NCI-H1417 treated with DMSO at 0.1 percent for 48 hours (cell line): ENCODE measurements at places on chromosomes 5 and 9.

DNA sequence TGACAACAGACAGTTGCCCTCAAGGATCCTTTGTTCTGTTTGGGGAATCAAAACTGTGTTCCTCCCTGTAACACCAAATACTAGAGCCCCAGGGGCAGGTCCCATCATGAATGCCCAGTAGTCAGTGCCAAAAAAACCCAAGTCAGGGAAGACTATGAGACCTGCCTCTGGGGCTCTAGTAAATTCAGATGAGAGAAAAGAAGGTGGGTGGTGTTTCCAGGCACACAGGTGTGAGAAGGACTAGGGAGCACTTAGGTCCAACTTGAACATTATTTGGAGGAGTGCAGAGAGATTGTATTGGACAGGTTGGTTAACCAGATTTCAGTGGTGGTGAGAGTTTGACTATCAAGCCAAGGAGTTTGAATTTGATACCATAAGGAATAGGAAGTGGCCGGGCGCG, 52.0 kb downstream of the SLC22A5 start:
- no peak for DNase-seq

DNA sequence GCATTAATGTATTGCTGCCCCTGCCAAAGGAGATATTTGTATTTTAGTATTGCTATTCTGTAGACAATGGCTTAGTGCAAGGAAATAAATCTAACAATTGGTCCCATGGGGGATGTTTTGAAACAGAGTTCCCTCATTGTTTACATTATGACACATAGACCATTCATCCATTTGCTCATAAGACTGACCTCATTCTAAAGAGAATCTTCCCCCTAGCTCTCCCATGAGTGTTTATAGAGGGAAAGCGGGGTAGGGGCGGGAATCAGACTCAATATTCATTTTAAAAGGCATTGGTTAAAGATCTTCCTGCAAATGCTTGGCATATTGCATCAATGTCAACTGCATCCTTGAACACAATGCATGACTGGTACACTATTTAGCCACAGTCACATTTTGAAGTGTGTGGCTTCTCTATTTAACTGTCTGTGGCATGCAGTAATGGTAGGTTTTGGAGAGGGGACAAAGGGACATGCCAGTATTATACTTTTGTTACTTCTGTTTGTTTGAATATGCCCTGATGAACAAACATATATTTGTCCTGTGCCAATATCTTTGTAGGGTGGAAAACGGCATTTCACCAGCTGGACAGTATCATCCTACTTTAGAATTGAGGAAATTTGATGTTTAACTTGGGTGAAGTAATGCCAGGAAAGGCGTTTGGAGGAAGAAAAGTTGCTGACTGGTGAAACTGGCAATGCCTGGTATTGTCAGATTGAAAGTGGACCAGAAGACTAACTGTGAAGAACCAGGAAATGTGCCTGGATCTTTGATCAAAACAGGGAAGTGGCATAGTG, 84.1 kb upstream of the MEGF10 start:
- no peak for DNase-seq

- no peak for DNase-seq
Observed at GRCh38 chr5:139492700-139493192, 10.2 kb upstream of the STING1 start.

DNA sequence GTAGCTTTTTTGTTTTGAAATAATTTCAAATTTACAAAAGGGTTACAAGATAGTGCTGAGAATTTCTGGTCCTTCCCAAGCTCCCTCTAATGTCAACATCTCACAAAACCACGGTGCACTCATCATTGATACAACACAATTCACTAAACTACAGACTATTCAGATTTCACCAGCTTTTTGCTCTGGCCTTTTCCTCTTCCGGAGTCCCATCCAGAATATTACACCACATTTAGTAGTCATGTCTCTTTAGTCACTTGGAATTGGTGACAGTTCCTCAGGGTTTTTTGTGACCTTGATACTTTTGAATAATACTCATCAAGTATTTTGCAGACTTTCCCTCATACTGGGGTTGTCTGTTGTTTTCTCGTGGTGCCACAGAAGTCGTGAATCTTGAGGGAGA, 484.0 kb downstream of the GADD45G start:
- DNase-seq = no peak

DNA sequence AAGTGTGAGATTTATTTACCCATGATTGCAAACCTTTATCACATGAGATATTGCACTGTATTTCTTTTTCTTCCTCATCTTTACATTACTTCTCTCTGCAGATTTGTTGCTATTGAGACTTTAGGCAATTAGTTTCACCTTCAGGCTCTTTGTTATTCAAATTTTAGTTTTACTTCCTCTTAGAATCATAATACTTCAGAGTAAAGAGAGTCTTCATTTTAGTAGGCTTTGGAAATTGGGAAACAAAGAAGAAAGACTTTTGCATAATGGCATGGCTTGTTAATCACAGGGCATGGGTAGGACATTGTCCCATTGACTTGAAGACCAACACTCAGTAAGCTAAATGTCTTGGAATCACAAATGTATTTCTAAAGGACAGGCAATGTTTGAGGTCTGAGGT, 1.2 kb upstream of the PCDHGA5 start:
- no peak for DNase-seq

GRCh38 chr9:78567693-78568092, 270.8 kb downstream of the PSAT1 start:
- DNase-seq = no peak

GRCh38 chr5:55071413-55071812, 31.0 kb upstream of the GZMA start:
- DNase-seq = no peak

GRCh38 chr9:13386935-13387733, 107.6 kb upstream of the MPDZ start:
- no peak for DNase-seq

- DNase-seq = no peak
Observed at GRCh38 chr5:5275211-5275610, 135.1 kb downstream of the ADAMTS16 start.

DNA sequence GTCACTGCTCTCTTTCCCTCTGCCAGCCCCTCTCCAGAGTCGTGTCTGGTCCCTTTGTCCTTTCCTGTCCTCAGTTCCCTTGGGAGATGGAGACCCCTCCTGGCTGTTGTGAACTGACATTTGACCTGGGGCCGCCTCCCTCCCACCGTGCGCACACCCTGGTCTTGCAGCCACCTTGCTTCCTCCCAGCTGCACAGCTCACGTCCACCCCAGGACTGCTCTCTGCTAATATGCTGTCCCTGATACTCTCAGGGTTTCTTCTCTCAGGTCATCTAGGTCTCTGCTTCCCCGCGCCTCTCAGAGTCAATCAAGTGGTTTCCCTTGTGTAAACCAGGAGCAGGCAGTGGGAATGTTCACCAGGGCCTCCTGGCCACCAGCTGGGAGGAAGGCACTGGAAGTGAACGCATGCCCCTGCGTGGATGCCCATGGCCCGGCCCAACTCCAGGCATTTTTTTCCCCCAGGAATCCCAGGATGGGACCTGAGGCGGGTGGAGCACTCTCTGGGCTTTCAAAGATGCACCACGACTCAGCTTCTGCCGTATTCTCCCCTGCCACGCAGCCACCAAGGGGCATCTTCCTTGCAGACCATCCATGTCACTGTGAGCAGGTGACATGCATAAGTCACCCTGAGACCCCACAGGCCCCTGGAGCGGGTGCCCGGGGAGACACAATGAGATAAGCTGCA, 142.4 kb downstream of the OLFM1 start:
- no peak for DNase-seq

GRCh38 chr9:26527931-26528330, 364.7 kb downstream of the CAAP1 start:
- DNase-seq = no peak

GRCh38 chr5:105849701-105850100, 1821.0 kb downstream of the EFNA5 start:
- no peak for DNase-seq

DNA sequence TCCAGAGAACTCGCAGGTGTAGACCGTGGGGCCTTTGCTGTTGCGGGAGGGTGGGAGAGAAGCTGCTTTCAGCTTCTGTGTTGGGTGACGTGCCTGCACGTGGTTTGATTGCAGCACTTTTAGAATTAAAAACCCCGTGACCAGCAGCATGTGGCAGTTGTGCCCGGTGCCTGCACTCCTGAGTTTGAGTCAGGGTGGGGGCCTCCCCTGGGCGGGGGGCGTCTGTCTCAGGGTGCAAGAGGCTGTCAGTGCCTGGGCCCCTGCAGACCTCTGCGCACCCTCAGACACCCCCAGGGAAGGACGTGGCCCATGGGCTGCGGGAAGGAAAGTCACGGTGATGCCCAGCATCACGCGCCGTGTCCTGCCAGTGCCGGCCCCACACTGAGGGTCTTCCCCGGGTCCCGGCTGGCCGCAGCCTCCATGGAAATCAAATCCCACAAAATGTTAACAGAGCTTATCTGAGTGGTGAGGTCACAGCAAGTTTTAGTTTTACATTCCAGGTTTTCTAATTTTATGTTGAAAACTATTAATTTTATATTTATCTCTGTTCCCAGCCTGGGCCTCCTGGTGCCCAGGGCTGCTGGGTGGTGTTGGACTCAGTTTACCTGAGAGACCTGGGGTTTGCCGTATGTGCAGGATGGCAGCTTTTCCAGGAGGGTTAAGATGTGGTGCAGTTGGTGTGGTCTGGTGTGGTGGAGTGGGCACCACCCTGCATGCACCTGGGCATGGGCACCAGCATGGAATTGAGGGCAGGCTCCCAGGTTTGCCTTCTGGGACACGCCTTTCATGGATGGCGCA, 33.3 kb downstream of the AHRR start:
- DNase-seq = no peak

GRCh38 chr5:119336845-119337580, 18.8 kb upstream of the TNFAIP8 start:
- DNase-seq = no peak

DNA sequence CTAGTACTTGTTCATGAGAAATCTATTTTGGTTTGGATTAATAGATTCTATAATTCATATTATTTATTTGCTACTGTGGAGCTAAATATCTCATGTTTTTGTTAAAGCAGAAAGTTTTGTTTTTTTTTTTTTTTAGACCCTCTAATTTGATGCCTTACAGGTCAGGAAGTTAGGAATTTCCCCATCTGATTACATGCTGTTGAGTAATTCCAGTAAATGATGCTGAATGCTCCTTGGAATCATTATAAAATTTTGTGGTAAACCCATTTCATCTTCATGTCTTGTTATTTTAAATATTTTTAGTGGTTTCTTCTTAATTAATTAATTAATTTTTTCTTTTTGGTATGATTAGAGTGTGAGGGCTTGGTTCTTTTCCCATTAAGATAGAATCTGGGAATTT, 35.6 kb downstream of the NNT start:
- no peak for DNase-seq

- DNase-seq = no peak
Observed at GRCh38 chr5:34657274-34657921, 1.3 kb downstream of the RAI14 start.

GRCh38 chr5:76946090-76946489, 6.8 kb upstream of the CRHBP start:
- DNase-seq = no peak

DNA sequence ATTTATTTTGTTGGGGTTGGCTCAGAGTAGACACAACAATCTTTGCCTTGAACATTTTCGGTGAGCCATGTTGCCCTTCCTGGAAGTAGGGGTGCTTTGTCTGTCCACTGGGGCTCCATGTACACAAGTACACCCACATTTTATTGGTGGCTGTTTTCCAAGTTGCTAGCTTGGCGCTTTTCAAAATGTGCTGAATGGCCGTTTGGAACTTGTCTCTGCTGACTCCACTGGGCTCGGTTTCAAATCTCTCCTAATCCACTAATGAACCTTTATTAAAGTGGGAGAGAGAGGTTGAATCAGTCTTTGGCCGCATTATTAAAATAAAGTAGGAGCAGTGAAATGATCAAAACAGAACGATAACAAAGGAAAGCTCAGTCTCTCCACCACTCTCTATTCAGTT, 64.6 kb upstream of the TAF11L2 start:
- no peak for DNase-seq

- DNase-seq = no peak
Observed at GRCh38 chr9:89374176-89374575, 55.9 kb downstream of the SECISBP2 start.

GRCh38 chr9:134691695-134692572, 50.3 kb downstream of the COL5A1 start:
- DNase-seq = no peak

GRCh38 chr9:72542917-72543316, 21.5 kb downstream of the TMC1 start:
- no peak for DNase-seq

DNA sequence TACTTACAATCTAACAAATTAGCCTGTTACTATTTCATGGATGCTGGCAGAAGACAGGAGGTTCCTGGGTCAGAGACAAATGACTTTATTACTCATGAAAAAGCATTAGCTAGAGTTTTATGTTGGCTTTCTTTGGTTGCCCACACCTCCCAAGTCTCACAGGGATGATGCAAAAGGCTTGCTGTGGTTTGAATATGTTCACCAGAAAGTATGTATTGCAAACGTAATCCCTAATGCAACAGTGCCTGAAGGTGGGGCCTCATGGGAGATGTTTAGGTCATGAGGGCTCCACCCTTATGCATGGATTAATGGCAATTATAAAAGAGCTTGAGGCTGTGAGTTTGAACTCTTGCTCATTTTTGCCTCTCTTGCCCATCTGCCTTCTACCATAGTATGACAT, 28.5 kb downstream of the DPYSL3 start:
- DNase-seq = no peak

DNA sequence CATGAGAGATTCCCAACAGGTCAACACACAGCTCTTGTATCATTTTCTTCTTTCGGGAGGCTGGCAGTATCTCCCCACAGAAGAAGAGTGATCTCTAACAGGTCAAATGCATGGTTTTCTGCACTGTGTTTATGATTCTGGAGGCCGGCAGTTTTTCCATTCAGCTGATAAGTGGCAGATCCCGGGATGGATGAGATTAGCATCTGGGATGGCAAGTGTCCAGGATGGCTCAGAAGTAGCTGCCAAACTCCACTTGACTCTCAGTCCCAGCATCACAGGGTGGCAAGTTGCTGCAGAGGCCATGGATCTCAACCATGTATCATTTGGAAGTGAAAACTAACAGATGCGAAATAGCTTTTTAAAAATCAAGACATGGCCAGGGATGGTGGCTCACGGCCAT, 97.8 kb upstream of the SLC44A1 start:
- DNase-seq = no peak

GRCh38 chr5:43674536-43674935, 71.6 kb downstream of the NNT start:
- DNase-seq = no peak

GRCh38 chr9:133604856-133605255, 4.3 kb downstream of the FAM163B start:
- no peak for DNase-seq
